ENCODE measurements at places on chromosomes 2 and 18.

- no peak for DNase-seq
Observed at GRCh38 chr2:130373808-130374365, 18.0 kb downstream of the PTPN18 start.

DNA sequence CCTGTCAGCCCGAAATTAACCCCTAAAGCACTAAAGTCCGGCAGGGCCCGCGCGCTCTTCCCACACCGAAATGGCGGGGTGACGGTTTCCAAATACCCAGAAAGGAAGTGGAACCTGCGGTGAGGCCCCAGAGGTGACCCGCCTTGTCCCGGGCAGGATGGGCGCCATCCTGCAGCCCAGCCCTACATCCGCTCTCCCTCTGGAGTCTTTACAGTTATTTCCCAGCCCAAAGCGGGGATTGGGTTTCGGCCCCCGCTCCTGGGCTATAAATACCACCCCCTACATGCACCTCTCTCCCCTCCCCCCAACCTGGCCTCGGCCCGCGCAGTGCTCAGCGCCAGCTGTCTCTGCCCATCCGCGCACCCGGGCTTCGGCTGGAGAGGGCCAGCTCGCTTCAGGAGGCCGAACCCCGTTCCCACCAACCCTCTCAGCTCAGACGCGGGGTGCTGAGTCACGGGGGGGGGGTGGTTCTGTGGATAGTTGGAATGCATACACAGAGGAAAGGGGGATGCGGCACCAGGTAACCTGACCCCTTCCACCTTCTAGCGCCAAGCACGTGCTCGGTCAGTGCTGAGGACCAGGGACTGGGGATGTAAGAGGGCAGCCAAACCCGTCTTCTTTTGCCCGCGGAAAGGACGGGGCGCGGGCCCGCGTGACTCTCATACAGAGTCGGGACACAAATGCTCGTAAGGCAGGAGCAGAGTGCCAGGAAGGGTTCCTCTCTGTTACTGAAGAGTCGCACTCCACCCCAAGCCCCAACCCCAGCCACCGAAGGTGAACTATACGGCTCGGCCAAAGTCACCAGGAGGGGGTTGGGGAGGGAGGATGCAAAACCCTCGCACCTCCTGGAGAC is at the start of gene TUBA4B:
Gene TUBA4B, plus strand, starts transcription at position 344 of the 853 bp plus-strand sequence. Its CDS starts 165 bp downstream, at position 509.
- DNase-seq = no peak

GRCh38 chr18:22639026-22639463 is 221.3 kb upstream of the CTAGE1 start:
- DNase-seq = peak; percentile 65

DNA sequence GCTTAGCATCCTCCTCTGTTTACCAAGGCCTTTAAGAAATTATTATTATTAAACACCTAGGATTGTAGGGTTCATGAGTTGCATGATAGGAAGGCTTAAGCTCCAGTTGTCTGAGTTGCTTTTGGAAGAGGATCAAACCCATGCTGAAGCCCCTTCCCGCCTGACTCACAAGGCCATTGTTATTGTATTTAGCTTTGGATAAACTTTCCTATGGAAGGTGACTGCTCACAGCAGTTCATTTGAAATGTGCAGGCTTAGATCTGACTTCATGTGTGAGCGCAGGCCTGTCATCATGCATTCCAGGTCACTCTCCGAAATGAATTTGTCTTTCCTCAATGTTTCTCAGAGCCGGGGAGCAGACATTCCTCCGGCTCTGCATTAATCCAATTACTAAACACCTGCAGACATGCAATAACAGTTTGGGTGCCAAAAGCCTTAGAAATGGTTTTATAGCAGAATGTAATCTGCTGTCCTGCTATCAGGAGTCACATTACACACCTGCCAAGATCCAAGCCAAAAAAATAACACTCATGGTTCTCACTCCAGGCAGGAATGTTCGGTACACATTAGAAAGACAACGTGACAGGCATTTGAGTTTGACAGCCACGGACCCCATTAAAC is 119.9 kb downstream of the OSR1 start:
- no peak for DNase-seq

DNA sequence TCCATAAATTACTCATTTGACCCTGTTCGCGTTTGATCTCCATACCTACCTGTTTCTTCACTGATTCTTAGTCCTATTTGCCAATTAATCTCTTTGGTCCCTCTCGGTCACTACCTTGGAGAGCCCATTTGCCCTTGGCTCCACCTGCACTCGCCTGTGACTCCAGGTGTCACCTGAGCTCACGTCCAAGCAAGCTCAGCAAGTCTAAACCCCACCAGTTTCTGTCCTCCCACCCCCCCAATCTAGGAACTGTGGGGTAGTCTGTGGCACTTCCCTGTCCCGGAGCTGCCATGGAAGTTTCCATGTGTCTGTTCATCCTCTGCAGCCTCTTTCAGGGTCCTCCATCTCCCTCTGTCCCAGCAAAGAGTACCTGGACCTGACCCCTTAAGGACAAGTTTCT is 68.1 kb upstream of the BCL2L11 start:
- no peak for DNase-seq

- DNase-seq = no peak
Observed at GRCh38 chr18:61669320-61669719, 223.5 kb downstream of the RNF152 start.

GRCh38 chr2:233997707-233998106 is 52.8 kb upstream of the SPP2 start:
- DNase-seq = no peak

DNA sequence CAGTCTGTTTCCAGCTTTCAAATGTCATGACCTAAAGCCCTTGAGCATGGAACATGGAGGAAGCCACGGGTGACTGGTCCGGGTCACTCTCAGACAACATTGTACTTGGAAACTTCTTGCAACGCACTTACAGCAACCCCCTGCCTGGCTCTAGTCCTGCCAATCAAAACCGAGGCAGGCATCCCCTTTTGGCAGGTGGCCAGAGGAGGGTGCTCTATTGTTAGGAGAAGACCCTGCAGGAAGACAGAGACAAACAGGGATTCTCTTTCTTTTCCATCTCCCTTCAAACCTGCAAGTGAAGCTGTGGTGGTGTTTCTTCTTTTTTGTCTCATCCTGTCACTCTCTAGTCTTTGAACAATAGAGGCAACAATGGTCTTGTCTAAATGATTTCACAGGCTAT is 667.2 kb downstream of the ZEB2 start:
- DNase-seq = no peak

DNA sequence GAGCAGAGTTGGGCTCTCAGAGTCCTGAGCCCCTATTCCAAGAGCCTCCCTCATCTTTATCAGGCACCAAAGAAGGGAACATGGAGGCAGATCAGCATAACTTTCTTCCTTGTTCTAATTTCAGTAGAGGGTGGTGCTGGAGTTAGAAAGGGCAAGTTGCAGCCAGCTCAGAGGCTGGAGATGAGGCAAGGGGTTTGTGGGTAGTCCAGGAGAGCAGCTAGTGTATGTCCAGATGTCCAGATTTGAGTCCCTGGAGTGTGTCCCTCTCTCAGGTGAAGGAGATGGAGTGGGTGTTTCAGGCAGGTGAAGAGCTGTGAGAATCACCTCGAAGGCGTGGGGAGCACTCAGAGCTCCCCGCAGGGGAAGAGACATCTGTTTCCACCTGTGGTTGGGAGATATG is 478 bp upstream of the PRKAG3 start:
- no peak for DNase-seq

DNA sequence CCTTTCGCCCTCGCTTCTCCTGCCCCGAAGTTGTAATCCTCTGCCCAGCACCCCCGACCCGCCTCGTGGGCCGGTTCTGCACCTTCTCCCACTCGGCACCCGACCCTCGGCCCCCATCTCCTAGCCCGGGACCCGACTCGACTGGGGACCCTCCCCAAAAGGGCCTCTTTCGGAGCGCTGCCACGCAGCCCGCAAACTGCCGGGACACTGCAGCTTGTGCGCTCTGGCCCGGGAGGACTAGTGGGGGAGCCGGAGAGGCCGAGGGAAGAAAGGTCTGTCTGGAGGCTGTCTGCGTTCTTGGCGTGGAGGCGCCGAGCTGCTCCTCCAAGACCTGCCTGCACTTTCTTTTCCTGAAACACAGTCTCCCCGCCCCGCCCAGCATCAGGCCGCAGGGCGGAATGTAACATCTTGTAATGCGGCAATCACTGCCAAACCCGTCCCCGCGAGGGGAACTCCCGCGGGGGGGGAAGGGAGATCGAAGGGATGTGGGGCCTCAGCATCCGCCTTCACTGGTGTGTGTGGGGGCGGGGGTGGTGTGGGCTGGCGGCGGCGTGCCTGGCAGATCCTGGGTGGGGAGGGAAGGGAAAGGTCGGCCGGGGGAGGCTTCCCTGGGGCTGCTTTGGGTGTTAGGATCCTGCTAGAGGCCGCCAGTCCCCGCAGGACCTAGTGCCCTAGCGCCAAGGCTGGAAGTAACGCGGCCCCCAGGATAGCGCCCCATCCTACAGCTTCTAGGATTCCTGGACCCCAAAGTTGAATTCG is 7.4 kb downstream of the DLX2 start:
- peak; percentile 53 for DNase-seq

GRCh38 chr18:47772374-47773248 is 157.8 kb downstream of the SMAD2 start:
- peak; percentile 45 for DNase-seq

DNA sequence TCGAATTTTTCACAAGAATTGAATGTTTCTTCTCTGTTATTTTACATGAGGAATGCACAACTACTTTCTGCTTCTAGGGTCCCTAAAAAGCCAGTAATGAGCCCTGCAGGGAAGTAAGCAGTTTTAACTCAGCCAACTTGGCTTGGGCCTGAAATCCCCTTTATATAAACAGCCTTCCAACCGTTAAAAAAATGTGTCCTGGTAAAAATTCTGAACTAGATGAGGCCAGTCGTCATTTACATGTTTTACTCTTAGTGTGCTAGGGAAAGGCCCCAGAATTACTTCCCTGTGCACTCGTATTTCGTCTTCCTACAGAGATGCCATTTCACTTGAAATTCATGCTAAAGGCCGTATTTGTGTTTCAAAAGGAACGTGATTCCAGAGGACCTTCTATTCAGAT is 42.4 kb upstream of the RPE start:
- no peak for DNase-seq

GRCh38 chr2:219398721-219399363 is 11.1 kb upstream of the DNPEP start:
- DNase-seq = no peak

GRCh38 chr2:73081181-73081671 is 9.7 kb upstream of the SFXN5 start:
- no peak for DNase-seq

- DNase-seq = peak; percentile 22
Observed at GRCh38 chr18:55500316-55501086, 87.5 kb downstream of the TCF4 start.

GRCh38 chr2:134736167-134736880 is 17.5 kb upstream of the TMEM163 start:
- DNase-seq = peak; percentile 97

DNA sequence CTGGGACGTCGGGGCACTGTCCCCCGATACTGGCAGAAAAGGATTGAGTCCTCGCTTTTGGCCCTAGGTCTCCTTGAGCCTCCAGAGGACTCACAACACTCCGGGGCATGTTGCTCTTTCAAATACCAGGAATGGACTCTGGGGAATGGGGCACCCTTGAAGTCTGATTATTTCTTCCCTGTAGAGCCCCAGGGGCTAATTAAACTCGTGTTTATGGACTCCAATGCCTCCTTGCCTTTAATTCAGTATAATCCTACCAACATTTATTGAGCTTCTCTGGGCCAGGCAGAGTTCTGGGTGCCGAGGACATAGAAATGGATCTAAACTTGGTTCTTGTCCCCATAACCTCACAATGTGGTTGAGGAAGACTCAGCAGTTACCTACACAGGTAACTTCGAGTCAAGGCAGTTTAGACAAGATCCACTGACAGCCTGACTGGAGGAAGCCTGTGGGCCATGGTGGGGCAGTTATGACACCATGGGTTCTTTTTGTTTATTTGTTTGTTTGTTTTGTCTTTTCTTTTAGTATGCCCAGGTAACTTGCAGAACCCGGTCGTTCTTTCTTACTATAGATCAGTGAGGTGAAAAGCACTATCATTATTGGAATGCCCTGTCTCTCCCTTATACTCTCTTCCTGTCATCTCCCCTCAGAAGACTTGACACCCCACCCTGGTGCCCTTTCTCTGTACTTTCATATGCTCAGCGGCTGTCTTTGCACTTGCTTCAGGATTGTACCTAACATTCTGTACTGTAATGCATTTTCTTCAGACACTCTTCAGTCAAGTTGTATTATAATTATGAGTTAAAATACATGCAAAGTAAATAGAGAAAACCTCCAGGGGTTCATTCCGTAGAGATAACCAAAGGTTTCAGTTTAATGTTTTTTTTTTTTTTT is 3.2 kb downstream of the CFLAR start:
- DNase-seq = peak; percentile 62

DNA sequence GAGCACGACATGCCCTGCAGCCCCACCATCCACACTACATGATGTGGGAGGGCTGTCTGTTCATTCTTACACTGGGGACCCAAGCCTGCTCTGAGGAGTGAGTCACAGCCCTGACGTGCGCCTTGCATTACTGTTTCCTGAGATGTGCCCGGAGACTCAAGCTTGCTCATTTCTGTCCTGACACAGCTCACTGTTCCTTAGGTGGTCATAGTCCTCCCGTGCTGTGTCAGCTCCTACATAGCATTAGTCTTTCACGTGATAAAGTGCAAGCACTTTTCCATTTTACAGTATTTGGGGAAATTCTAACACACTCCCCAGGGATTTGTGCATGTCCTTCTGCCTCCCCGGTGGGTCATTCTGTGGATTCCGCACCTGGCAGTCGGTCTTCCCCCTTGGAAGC is 46.2 kb upstream of the TRIM43B start:
- DNase-seq = peak; percentile 16

DNA sequence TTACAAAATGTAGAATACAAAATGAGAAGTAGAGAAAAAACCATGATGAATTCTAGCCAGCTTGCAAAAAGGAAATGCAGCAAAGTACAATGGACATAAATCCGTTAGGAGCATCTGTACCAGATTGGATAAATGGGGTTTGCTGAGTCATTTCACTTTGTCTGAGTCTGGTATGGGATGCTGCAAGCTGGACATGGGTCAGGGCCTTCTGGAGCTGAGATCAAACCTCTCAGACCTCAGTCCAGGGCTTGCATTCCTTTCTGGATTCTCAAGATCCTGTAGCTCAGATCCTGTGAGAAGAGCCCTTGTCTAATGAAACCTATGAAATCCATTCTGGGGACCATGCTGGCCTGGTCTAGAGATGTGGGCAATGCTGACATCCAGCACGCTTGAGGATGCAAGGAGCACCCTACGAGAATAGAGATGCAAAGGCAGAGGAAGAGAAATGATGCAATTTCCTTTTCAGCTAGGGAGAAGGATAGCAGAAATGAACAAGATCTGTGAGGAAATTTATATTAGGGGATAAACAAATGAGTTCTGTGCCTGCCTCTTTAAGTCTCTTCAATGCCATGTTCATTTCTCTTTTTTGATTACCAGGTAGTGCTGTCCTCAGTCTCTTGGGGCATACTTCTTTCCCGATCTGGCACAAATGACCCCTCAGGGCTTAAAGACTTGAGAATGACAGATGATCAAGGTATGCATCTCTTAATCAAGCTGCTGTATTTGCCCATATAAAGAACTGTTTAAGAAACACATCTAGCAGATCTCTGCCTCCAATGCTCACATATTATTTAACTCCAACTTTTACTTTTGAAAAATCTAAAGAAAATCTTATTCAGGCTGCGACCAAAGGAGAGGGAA is 230.4 kb downstream of the MEIS1 start:
- DNase-seq = no peak

- DNase-seq = no peak
Observed at GRCh38 chr2:227606476-227606875, 7.8 kb downstream of the SCYGR2 start.

- DNase-seq = no peak
Observed at GRCh38 chr2:77519888-77520506, 2.2 kb downstream of the LRRTM4 start.

Measured in kidney glomerular epithelial cell (primary cell).